ENCODE measurements at places on chromosomes 12 and 14.

- no peaks in the 10 kb centered on the region for H3K27me3 ChIP-seq
- no peak overlapping the region for H3K4me3 ChIP-seq
- no peaks in the 10 kb centered on the region for H3K4me1 ChIP-seq
Observed at GRCh38 chr14:92005019-92005418, 34.8 kb downstream of the TRIP11 start.

DNA sequence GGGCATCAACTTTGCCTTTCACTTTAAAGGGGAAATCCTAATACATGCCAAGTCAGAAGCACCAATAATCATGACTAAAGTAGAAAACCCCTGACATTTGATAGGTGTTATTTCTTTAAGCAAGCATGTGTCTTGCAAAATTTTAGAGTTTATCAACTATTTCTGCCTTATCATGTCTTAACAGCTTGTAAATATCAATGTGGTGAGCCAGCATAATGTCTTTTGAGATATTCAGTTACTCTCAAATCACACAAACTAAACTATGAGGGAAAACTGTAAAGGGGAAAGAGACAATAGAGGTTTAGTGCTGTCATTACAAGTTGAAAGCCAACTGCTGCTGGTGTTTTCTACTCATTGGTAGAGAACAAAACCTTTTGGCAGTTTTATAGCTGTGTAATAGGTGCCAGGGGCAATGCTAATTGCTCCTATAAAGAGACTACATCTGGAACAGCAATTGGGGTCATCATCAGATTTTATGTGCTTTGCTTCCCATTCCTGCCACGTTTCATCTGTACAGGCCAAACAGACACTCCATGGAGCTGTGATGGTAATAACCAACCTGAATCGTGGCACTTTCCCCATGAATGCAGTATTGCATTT lies 1027.4 kb downstream of the FSCB start:
- H3K27me3 ChIP-seq: no peaks in the 10 kb centered on the region
- no peak for DNase-seq
- peaks cover 4% of the 10 kb centered on the region for H3K4me1 ChIP-seq
- H3K4me3 ChIP-seq: no peak overlapping the region
- H3K36me3 ChIP-seq: no peaks in the 10 kb centered on the region
- H3K27ac ChIP-seq: no peak overlapping the region

GRCh38 chr14:93019367-93019843 lies 96.3 kb downstream of the ITPK1 start:
- no peak for DNase-seq
- no peak overlapping the region for H3K4me3 ChIP-seq
- no peak overlapping the region for H3K27ac ChIP-seq
- no peaks in the 10 kb centered on the region for H3K36me3 ChIP-seq

GRCh38 chr14:22218728-22219127 lies 370.3 kb downstream of the DAD1 start:
- peaks cover 6% of the 10 kb centered on the region for H3K27me3 ChIP-seq
- no peak overlapping the region for H3K4me3 ChIP-seq
- H3K36me3 ChIP-seq: no peaks in the 10 kb centered on the region

- H3K36me3 ChIP-seq: peaks cover 4% of the 10 kb centered on the region
- peaks cover 22% of the 10 kb centered on the region for H3K4me1 ChIP-seq
- no peaks in the 10 kb centered on the region for H3K27me3 ChIP-seq
Observed at GRCh38 chr12:123967121-123967586, 5.5 kb downstream of the CCDC92 start.

DNA sequence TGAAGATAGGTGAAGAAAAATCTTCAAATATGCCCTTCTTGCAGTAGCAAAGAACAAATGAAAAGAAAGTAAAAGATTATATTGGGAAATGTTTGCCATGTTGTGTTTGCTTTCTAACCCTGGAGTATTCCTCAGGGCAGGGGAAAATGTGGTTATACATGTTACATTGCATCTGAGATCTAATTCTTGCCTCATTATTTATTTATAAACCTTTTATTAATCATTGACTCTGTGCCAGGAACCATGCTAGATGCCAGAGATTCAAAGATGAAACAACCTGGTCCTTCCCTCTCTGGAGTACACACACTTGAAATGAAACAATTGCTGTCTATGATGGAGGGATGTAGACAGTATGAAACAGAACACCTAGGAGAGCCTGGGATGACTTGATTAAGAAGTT lies 128.1 kb upstream of the HMGA2 start:
- peaks cover 22% of the 10 kb centered on the region for H3K4me1 ChIP-seq
- DNase-seq: no peak
- no peak overlapping the region for H3K27ac ChIP-seq
- no peaks in the 10 kb centered on the region for H3K36me3 ChIP-seq

DNA sequence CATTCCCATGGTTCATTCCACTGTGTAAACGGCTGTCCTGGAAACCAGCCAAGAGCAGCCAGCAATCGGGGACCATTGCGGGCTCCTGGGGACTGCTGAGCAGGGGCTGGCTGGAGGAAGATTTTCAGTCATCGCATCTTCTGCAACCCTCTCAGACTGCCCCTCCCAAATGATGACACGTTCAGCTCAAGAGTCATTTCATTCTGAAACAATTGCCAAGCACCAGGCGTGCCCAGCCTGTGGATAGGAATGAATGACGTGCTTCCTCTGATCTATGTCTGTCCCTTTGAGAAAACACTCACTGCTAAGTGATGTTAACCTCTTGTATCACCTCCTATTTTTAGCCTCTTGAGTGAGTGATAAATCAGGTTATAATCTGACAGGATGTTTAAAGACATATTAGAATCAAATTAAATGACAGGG lies 62.0 kb downstream of the NDUFA12 start:
- no peaks in the 10 kb centered on the region for H3K4me1 ChIP-seq
- H3K27me3 ChIP-seq: peaks cover 7% of the 10 kb centered on the region
- no peak for DNase-seq
- H3K36me3 ChIP-seq: peaks cover 4% of the 10 kb centered on the region

DNA sequence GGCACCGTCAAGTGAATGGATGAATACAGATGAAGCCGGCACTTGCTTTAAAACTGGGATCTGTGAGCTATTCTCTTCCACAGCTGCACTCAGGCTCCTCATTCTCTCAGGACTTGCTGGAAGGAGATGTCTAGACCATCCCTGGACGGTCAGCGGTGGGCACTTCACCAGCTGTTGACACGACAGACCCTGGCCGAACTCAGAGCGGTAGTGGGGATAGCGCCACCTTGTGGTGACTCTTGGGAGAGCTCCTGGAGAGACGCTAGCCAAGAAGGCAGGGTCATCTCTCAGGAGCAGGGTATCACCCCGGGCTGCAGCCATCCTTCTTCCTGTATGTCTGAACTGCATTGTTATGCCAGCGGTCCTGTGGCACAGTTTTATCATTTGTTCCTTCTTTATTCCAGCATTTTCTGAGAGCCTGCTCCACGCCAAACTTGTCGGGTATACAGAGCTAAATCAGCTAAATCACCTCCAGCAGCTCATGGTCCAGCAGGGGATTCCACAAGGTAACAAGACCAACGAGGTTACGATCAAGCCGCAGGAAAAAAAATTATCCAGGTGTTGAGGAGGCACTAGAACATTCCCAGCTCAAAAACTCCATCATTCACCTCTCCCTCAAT lies 10.0 kb downstream of the WNT1 start:
- peaks cover 16% of the 10 kb centered on the region for H3K4me1 ChIP-seq
- H3K27me3 ChIP-seq: peaks cover 85% of the 10 kb centered on the region
- no peak overlapping the region for H3K4me3 ChIP-seq
- H3K27ac ChIP-seq: no peak overlapping the region

DNA sequence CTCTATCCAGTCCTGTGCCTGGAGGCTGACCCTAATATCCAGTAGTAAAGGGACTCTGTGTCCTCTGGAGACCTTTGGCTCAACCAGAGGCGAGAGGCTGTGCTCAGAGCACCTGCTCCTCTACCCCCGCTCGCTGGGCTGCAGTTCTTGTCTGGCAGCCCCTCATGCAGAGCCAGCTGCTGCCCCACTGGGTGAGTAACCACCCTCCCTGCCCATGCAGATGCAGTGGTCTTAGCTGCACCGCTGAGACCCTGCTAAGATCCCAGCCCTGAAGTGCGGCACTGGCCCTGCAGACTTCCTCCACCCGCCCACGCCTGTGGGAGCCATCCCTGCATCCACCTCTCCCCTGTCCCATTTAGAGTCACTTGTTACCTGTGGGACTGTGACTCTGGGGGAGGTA lies 347.5 kb upstream of the SFSWAP start:
- no peaks in the 10 kb centered on the region for H3K4me1 ChIP-seq
- no peak overlapping the region for H3K4me3 ChIP-seq
- H3K27ac ChIP-seq: no peak overlapping the region
- no peaks in the 10 kb centered on the region for H3K36me3 ChIP-seq
- H3K27me3 ChIP-seq: peaks cover 30% of the 10 kb centered on the region
- no peak for DNase-seq

DNA sequence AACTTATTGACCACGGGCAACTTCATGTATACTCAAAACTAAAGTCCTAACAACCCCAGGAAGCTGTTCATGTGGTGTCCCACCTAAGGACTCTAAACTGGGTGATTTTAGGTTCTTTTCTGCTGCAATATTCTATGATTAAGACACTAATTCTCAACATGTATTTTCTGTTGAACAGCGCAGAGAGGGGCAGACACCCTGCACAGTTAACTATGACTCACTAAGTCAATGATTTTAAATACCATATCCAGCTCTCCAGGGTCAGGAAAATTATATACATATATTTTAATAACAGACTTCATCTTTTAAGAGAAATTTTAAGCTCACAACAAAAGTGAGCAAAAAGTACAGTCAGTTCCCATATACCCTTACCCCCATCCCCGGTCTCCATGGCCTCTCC lies 85.0 kb downstream of the FOXN3 start:
- H3K4me1 ChIP-seq: peaks cover 19% of the 10 kb centered on the region
- H3K27me3 ChIP-seq: no peaks in the 10 kb centered on the region
- no peak overlapping the region for H3K27ac ChIP-seq
- H3K36me3 ChIP-seq: peaks cover 19% of the 10 kb centered on the region
- H3K4me3 ChIP-seq: no peak overlapping the region
- DNase-seq: no peak

GRCh38 chr14:49957089-49957852 lies 64.4 kb downstream of the ARF6 start:
- H3K27me3 ChIP-seq: no peaks in the 10 kb centered on the region
- H3K4me3 ChIP-seq: no peak overlapping the region
- H3K27ac ChIP-seq: peak overlapping the region; percentile 36
- H3K36me3 ChIP-seq: no peaks in the 10 kb centered on the region
- DNase-seq: no peak

Data from type B pancreatic cell (in vitro differentiated cells).